Activated CD4-positive, alpha-beta T cell treated with anti-CD3 and anti-CD28 coated beads, Interleukin-2, amount 50 U/mL, for 48 hours (primary cell): ENCODE measurements at places on chromosomes 5 and 9.

DNA sequence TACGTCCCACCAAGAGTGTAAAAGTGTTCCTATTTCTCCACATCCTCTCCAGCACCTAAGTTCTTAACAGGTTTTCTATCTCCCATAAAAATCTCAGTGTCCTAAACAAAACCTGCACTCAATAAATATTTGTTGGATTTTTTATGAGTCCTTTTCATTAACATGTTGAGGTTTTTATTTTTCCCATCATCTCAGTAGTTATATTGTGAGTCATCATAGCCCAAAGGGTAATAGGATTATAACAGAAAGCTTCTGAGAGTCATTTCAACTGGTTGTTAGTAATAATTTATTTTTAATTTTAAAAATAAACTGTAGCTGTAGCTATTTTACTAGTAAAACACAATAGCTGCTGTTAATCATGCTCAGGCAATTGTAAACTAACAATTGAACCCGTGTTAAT is 331.6 kb upstream of the SLC30A5 start:
- DNase-seq = no peak

GRCh38 chr9:6884101-6884500 is 126.3 kb downstream of the KDM4C start:
- DNase-seq = no peak

DNA sequence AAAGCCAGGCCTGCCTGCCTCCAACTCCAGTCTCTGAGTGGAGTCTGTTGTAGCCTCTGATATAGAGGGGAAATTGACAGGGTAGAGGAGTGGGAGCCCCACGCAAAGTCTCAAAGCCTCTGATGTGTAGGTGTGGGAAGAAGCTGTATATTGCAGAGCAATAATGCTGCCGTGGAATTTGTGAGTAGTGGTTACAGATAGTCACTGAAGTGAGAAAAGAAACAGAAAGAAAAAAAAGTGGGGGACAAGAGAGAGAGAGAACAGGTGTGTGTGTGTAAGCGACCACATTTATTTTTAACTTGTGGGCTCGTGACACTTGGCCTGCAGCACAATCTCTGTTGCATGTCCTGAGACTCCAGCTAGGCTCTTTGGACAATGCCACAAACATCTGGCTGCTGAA is 227.8 kb downstream of the NSG2 start:
- no peak for DNase-seq

DNA sequence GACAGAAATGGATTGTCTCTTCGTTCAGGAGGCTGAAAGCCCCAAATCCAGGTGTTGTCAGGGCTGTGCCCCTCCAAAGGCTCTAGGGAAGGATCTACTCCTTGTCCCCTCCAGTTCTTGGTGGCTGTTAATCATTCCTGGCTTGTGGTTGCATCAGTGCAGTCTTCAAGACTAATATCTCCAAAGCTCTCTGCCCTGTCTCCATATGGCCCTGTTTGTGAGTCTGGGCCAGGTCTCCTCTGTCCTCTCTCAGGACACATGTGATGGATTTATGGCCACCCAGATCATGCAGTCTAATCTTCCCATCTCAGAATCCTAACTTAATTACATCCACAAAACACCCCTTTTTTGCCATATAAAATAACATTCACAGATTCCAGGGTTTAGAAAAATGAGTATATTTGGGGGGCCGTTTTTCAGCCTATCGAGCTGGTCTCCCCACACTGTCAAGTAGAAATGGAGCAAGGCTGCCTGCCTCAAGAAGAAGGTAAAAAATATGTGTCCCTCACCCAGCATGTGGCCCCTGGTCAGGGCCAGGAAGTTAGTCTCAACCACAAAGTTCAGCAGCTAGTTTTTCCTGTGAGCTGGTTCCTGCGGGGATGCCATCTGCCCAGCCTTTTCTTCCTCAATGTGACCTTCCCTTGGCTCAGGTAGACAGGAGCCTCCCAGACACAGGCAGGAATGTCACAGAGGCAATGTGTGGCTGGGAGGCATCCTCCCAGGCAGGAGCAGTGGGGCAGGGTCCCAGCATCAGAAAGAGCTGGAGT is 509.4 kb downstream of the IRX1 start:
- no peak for DNase-seq

- DNase-seq = no peak
These were observed 1242.9 kb upstream of the CDH6 start for GRCh38 chr5:29950416-29951145.

GRCh38 chr5:132301344-132302271 is 7.4 kb downstream of the SLC22A4 start:
- no peak for DNase-seq

- no peak for DNase-seq
These were observed 114.5 kb downstream of the BAAT start for GRCh38 chr9:101270302-101270701.

DNA sequence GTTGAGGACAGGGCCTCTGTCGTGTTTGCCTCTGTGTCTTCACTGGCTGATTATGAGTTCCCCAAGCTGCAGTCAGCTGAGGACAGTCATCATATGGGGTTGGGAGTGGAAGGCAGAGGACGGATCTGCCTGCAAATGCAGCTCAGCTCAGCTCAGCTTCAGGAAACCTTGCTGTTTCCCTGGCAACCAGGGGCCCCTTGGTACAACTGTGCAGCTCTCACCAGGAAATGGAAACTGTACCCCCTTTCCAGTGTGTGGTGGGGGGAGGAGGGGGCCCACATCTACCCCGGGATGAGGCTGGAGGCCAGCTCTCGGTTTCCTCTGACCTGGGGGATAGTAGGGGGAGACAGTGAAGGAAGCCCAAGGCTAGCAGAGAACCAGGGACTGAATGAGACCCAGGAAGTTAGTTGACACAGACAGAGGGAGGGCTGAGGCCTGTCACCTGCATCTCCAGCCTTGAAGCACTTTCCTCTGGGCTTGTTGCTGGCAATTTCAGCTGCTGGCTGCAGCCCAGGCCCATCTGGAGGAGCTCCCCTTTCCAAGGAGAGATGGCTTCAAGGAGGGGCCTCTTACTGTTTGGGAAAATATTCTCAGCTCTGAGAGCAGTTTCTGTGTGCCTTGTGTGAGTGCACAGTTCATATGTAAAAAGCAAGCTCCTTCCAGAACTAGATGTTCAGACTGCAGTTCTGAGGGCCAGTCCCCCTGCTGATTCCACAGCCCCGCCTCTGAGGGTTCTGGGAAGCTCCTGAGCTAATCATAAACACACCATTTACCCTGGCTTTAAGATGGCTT is 6.9 kb downstream of the ANXA6 start:
- DNase-seq = peak; percentile 62

GRCh38 chr5:151037561-151038411 is 17.4 kb downstream of the GPX3 start:
- DNase-seq = no peak

DNA sequence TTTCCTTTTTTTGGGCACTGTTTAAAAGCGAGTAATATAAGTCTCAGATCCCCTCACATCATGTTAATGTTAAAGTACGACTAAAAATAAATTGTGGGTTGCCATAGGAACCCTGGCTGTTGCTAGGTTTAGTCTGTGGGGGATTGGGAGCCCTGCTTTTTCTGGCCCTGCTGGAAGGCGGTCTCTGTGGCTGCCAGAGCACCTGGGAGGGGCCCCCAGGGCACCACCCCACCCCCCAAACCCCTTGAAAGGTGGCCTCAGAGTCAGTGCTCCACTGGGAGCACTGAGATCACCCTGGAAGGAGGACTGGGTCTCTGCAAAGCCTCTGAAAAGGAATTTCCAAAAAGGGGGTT is 66.2 kb upstream of the NEURL1B start:
- no peak for DNase-seq

DNA sequence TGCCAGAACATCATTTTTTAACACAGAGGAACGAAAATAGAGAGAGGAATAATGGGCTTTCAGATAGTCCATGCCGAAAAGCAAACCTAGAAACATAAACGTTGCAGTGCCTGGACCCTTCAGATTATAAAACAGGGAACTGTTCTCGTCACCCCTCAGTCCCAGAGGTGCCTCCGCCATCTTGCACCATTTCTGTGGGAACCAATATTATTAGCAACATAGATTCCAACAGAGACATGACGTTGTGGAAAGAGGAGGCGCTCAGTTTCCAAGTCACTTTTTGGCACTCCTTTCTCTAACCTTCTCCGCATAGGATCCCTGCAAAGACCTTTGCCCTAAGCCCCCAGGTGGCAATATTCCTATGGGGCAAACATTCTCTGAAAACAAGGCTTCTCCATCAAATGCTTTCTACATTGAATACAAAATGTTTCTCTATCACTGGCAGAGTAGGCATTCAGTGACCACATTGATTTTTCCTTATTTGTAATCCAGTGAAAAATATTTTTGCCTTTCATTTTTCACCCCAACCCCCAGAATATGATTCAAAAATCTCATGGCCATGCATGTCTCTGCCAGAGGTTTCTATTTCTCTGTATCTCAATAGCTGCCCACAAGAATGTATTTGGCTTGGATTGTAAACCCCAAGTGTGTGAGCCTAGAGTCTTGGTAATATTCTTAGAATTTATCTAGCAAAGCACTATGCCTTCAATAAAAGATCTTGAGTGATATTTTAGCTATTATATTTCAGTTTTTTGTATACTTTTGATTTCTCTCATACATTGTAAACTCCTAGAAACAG is 500.8 kb upstream of the WWC1 start:
- no peak for DNase-seq

DNA sequence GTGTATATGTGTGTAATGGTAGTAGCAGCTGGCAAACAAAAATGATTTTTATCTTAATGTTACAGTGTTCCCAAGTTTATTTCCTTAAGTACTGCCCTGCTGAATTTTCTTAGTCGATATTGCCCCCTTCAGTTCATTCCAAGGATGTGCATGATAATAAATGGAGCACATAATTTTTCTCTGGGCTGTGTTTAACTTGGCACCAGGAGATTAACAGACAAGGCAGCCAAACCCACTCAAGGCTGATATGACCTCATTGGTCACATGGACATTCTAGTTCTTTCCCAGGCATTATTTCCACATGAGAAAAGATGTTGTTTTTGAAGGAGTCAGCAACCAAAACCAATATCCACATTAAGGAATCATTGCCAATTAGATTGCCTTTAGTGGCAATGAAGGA is 61.8 kb downstream of the COX7C start:
- no peak for DNase-seq

DNA sequence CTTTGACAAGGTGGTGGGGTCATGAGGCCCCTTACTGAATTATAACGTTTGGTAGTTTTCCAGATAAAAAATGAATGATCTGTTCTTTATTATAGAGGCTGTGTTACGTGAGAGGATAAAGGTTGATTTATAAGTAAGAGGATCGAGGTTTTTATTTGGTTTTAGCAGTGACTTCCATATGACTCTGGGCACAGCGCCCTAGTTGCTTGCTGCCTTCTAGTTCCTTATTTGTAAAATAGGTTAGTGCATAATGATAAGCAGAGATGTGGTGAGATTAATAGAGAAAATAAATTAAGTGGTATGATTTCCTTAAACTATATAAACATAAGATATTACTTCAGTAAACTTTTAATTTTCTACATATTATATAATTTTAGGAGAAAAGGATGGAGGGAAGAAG is 29.8 kb downstream of the MRRF start:
- DNase-seq = no peak

DNA sequence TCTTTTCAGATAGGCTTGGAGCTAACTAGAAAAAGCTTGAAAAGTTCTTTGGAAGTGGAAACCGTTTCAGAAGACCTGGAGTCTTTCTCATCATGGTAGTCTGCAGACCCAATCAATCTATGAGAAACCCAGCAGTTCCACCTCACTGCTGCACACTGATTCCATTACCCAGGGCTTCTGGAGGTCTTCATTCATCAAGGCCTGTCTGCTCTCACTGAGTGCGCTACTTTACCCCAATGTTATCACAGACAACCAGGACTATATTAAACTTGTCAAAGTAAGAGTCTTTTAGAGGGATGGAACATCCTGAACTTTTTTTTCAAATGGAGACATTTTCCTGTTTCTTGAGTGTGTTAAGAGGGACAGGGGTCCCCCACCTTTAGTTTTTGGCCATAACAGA is 93.1 kb downstream of the BOD1 start:
- no peak for DNase-seq

GRCh38 chr5:99068944-99069650 is 140.3 kb upstream of the CHD1 start:
- DNase-seq = no peak

GRCh38 chr9:2418619-2419018 is 203.0 kb upstream of the VLDLR start:
- no peak for DNase-seq

GRCh38 chr5:65817931-65818330 is 95.9 kb downstream of the NLN start:
- DNase-seq = no peak

DNA sequence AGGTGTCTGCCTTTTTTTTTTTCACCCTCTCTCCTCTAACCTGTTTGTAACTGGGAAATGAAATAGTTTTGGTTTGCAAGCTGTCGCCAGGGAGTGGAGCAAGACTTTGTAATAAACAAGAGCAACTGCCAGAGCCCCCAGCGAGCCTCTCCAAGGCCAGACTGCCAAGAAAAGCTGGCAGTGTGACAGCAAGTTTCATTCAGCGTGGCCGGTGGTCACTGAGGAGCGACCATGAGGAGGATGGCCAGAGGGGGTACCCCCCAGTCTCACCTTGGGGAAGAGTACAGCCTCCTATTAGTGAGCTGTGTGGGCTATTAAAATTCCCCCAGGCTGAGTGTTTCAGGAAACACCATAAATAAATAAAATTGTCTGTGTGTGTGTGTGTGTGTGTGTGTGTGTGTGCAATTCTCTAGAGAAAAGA is 49.9 kb downstream of the ZFAND5 start:
- no peak for DNase-seq
